ENCODE measurements at places on chromosomes 12 and 14.

DNA sequence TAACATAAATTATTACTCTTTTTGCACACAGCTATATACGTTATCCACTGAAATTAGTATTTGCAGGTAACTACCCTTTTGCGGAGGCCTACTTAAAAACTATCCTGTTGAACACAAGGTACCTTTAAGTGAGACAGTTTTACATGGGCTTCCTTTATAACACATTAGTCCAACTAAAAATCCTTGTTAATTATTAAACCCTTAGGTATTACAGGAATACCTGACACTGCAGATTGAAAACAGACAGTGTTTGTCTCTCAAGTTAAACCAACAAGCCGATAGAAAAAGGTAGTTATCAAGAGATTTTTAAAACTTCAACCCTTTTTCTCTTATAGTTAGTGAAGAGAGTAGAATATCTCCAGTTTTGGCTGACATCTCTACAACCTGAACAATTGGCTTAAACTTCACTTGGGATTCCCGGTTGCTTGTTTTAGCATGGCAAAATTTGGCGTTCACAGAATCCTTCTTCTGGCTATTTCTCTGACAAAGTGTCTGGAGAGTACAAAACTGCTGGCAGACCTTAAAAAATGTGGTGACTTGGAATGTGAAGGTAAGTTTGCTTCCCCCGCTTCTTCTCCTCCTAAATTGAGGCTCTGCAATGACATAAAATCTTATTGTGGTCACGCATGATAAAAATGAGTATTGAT lies at the start of gene MIA2:
Gene MIA2, plus strand, starts transcription at position 236 of the 647 bp plus-strand sequence. Its CDS starts 200 bp downstream, at position 436.
- no peak for DNase-seq

DNA sequence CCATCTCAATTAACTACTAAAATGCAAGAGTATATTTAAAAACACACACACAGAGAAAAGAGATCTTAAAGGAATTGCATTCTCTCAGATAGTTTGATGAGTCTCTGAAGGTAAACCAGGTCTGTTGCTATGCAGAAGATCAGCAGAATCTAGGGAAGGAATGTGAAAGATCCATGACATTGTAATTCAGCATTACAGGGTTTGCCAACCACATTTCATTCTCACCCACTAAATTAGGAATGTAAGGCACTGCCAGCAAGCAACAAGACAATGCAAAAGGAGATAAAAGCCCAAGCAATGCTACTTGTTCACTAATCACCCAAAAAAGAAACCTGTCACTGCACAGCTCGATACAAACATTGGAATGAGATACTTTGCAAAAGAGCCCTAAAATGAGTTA lies 106.3 kb downstream of the LRIG3 start:
- DNase-seq, result no peak

GRCh38 chr12:100858656-100859055 lies 64.1 kb downstream of the ANO4 start:
- DNase-seq, result no peak

- DNase-seq, result no peak
Measured at GRCh38 chr12:46368138-46368537, 4.4 kb downstream of the SLC38A2 start.
